ENCODE measurements at places on chromosomes 5 and 9.

DNA sequence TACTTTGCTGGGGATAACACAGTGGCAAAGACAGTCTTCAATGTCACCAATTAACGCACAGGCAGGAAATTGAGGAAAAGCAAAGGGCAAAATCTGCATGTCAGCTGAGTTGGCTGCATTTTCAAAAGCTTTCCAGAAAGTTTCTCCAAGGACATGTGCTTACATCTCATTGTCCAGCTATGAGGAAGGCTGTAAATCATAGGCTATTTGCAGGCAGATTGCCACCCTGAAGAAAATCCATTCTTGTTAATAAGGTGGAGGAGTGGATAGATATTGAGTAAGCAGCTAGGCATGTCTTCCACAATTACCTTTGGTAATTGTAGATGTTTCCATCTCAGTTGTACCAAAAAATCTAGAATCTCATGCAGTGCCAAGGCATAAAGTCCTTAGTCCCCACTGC, 278.0 kb upstream of the NUDT12 start:
- DNase-seq = no peak

DNA sequence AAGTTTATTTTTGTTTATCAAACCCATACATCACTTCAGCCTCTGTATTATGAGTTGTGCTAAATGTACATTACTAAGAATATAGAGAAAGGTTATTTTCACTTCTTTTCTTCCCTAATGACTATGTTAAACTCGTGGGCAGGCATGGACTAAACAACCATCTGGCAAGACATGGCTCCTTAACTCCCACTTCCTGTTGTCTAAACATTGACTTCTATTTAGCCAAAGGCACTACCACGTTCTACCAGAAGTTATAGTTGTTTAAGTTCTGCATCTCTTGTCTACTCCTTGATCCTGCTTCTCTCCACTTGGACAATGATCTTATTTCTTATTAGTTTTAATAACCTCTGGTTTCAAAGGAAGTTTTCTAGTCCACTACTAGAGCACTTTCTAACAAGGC, 136.1 kb downstream of the MACIR start:
- DNase-seq = no peak

- no peak for DNase-seq
Measured at GRCh38 chr5:122292332-122292731, 19.7 kb upstream of the SNCAIP start.

DNA sequence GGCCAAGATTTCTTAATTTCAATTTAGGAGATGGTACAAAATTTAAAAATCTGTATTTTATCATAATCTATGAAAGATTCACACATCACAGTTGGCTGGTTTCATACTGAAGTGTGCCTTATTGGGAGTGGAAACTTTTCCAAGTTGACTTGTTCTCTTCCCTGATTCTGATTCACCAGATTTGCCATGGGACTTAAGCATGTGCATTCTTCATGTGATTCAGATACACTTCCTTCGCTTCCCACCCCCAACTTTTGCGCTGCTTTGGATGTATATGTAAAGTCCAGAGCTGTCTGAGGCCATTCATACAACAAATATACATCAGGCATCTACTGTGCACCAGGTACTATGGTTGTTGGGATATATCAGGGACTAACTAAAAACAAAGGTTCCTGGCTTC, 34.4 kb downstream of the CPEB4 start:
- DNase-seq = no peak

All from stimulated activated naive CD8-positive, alpha-beta T cell treated with anti-CD3 and anti-CD28 coated beads, Interleukin-15, Interleukin-2, amounts not matched to agents 100 U/mL and 50 U/mL, for 24 hours (primary cell).